ENCODE measurements at places on chromosomes 1 and 21.

GRCh38 chr1:93468662-93469061 is 20.7 kb downstream of the FNBP1L start:
- no peak for DNase-seq

- DNase-seq: no peak
These were observed 17.7 kb upstream of the A3GALT2 start for GRCh38 chr1:33338440-33339211.

GRCh38 chr1:27648602-27649305 is 13.8 kb upstream of the FGR start:
- DNase-seq: no peak

- no peak for DNase-seq
These were observed 465.2 kb downstream of the USP25 start for GRCh38 chr21:16194788-16195537.

GRCh38 chr1:116374353-116375147 is 1.5 kb downstream of the ATP1A1 start:
- peak; percentile 23 for DNase-seq

- DNase-seq: no peak
These were observed 52.0 kb downstream of the LAMC2 start for GRCh38 chr1:183238071-183238470.

GRCh38 chr1:57376041-57376440 is 47.8 kb downstream of the DAB1 start:
- no peak for DNase-seq

DNA sequence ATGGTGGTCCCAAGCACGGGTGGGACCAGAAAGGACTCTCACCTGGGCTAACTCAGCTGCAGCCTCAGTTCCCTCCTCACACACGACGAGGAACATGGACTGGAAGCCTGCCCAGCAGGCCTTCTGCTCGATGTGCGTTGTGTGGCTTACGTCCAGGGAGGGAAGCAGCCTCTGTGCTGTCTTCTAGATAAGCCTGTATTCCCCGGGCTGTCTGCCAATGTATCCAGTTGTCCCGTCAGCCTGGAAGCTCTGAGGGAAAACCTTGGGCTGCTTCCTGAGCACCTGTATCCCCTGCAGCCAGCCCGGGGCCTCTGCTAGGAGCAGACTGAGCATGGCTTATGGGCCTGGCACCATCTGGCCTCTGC is 10.5 kb downstream of the PCSK9 start:
- no peak for DNase-seq

- peak; percentile 71 for DNase-seq
These were observed 57.8 kb downstream of the SLC35D1 start for GRCh38 chr1:66996018-66996682.

GRCh38 chr1:115126516-115126915 is 37.2 kb upstream of the TSPAN2 start:
- DNase-seq: no peak

- peak; percentile 39 for DNase-seq
These were observed 17.1 kb downstream of the RPAP2 start for GRCh38 chr1:92315766-92316599.

DNA sequence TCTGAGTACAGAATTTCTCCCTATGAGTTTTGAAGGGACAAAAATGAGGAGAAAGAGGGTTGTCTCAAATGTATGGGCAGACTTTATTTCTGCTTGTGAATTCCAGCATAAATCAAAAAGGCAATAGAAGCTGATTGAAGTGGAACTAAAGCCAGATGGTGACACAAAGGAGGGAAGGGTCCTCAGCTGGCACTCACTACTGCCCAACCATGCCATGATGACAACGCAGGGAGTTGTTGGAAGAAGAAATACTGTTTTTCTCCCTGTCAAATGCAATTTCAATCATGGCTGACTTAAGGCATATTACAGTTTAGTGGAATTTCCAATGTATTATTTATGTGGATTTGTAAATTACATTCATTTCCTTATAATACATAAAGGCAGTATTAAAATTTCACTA is 805.8 kb downstream of the ADGRL2 start:
- no peak for DNase-seq

GRCh38 chr21:34031835-34032370 is 41.5 kb upstream of the MRPS6 start:
- no peak for DNase-seq

DNA sequence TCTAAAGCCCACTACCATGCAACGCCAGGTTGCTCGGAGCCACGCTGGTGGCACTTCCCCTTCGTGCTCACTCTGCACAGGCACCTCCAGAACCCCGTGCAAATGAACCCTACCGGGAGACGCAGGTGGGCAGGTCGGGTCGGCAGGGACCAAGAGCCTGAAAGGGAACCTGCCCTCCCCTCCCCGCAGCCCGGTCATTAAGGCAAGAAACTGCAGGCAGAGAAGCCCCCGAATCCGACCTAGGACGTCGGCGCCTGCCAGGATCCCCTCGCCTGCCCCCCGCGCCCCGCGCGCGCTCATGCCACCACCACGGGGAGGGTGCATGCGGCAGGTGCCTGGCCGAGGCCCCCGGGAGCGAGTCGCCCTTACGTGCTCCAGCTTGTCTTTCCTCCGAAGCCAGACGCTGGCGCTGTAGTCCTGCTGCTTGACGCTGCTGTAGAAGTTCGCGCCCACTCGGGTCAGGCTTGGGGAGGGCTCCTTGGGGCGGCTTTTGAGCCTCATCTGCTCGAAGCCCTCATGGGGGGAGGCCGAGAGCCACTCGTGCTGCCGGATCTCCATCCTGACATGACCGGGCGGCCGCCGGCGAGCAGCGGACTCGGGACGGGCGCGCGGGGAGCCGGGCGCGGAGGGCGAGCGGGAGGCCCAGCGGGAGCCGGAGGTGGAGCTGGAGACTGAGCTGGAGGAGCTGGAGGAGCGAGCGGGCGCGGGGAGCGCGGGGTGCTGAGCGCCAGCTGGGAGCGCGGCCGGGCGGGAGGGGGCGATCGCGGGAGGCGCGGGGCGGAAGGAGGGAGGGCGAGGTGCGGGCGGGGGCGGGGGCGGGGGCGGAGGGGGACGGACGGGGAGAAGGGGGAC is 552 bp downstream of the PLD5 start:
- DNase-seq: no peak

DNA sequence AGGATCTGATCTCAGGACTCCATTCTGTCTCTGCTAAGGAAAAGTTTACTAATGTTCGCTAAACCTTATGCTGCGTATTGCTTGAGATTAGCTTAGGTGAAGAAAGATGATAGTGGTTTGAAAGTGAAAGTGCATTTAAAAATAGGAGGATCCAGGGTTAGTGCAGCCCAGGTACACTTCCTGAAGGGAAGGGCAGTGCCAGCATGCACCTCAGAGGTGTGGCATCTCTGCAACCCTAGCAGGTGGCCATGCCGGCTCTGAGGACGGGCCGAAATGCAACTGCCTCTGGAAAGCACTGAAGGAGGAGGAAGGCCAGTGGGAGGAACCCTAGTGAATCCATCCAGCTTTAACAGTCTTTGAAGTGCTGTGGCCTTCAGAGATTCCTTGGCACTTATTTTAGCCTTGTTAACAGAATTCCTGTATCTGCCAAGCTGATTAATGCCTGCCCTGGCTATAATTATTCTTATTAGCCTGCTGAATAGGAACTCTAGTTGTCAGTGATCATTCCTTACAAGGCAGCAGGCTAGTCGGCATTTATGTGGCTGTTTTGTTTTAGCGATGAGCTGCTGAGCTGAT is 5.5 kb downstream of the PTGFRN start:
- no peak for DNase-seq

- peak; percentile 76 for DNase-seq
These were observed 35.0 kb upstream of the JAK1 start for GRCh38 chr1:65001231-65001792.

GRCh38 chr1:238451781-238452310 is 561.1 kb upstream of the ZP4 start:
- DNase-seq: no peak

DNA sequence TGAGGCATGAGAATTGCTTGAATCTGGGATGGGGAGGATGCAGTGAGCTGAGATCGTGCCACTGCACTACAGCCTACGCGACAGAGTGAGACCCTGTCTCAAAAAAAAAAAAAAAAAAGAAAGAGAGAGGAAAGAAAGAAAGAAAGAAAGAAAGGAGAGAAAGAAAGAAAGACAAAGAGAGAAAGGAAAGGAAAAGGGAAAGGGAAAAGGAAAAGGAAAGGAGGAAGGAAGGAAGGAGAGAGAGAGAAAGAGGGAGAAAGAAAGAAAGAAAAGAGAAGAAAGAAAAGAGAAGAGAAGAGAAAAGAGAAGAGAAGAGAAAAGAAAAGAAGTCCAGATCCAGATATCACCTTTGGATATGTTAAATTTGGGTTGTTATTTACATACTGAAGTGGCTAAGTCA is 106.0 kb downstream of the DPYD start:
- no peak for DNase-seq

DNA sequence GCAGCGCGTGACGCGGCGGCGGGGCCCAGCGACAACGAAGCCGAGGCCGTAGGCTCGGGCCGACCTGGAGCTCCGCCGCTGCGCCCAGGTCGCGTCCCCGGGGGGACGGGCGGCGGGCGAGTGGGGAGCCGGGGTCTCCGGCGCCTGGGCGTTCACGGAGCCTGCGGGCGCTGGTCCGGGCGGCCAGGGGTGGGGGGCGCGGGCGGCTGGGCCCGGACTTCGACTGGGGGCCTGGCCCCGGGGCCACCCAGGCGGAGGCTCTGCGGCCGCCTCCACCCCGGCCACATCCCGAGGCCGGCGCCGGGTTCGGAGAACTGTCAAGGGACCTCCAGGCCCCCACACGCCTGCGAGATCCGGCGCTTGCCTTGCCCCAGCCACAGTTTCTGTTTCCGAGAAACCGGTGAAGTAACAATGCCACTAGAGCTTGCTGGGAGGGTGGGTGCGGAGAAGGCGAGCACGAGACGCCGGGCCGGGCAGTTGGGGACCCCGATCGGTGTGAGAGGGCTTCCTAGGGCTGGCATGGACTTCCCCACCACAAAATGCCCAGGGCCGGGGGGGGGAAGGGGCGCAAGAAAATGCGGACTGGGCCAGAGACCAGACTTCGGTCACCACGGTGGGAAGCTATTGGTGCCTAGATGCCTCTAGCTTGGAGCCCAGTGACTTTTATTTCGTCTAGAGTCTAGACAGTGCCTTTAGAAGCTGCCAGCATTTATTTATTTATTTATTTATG is 501 bp downstream of the FBXO6 start:
- peak; percentile 57 for DNase-seq
